MCF 10A (cell line): ENCODE measurements at places on chromosomes 6 and 20. TPM values are rescaled to one million over a fixed set of nuclear protein-coding genes. Genes with fewer than 3 reads are reported as not detected.

Gene NCOA5
- total RNA-seq, result 26.0 and 31.2 TPM in 2 replicates

Gene SLC22A7
- not detected in 2 replicates for total RNA-seq

Gene FRK
- total RNA-seq, result 0.82 and 0.98 TPM in 2 replicates

Gene MUC22
- total RNA-seq, result not detected in 2 replicates

Gene HM13
- total RNA-seq, result 276 and 338 TPM in 2 replicates

GRCh38 chr6:124655866-124656265 is 306.4 kb upstream of the RNF217 start:
- no peak for DNase-seq

- peak; percentile 67 for DNase-seq
Observed at GRCh38 chr6:113857556-113858479, 673 bp downstream of the MARCKS start.

DNA sequence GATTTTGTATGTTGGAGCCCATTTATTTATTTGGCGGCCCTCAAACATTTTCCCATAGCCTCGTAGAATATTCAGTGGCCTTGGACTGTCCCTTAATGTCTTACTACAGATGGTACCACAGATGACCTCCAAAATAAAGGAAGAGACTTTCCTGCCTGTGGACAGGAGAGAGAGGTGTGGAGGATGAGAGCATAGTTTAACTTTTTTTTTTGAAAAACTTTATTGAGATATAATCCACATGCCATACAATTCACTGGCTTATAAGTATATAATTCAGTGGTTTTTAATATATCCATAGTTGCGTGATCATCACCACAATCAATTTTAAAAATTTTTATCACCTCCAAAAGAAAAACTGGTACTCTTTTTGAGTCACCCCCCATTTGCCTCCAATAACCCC is 4.6 kb upstream of the PPP1R16B start:
- no peak for DNase-seq

DNA sequence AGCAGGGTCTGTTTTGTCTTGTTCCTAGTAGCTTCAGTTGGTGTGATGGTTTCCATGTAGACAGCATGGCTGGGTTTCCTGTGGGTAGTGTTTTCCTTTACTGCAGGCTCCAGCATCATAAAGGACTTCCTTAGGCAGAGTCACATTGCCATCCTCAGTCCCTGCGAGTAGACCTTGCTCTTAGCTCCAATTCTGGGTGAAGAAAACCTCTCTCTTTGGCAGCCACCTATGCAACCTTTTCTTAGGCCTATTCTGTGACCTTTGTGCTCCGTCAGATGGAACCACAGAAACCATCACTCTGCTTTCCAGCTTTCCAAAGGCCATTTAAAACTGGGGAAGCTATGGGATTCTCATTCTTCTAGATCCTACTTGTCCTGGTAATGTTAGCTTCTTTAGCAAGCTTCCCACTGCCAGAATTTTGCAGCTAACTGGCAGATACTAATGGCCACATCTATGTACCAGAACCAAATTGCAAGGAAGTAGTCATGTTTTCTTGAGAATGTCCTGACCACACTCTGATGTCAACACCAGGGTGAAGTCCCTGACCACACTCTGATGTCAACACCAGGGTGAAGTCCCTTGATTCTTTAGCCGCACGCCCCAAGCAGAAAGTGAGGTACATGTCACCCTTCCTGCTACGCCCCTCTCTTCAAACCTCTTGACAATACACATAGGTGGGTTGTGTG is 646.6 kb upstream of the HS3ST5 start:
- no peak for DNase-seq

GRCh38 chr20:61704661-61705060 is 361.0 kb downstream of the TAF4 start:
- no peak for DNase-seq

GRCh38 chr6:156181506-156181905 is 595.7 kb upstream of the ARID1B start:
- no peak for DNase-seq

DNA sequence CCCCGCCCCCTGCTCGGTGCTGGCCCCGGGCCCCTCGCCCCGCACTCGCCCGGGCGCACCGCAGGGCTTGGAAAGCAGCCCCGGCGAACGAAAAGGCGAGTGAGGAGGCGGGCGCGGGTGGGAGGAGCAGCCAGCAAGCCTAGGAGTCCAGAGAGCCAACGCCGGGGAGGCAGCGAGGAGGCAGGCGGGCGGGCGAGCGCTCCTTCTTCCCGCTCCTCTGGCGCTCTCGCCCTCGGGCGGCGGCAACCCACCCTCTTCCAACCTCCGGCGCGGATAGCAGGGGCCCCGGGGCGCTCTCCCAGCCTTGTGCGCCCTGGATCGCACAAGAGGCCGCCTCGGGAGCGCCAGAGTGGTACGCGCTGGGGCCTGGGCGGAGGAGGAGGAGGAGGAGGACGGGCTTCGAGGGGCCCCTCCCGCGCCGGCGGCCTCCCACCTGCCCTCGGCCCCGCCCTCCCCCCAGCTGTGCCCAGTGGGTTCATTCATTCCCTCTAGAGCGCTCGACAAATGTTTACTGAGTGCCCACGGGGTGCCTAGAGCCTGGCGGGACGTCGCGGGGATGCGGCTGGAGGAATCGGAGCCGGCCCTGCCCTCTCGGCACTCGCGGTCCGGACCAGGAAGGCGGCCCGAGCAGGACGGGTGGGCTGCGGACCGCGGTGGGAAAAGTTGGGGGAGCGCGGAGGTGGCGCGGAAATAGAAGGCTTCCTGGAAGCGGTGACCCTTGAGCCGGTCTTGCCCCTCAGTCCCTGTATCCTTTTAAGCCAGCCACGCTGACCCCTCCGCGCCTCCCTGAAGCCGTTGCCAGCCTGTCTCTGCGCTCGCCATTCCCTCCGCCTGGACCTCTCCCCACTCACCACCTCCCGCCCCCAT is at the start of gene BMP7:
TSS of gene BMP7 (minus strand) at position 351 of the 867 bp plus-strand sequence. CDS start 519 bp downstream, outside the sequence.
- DNase-seq, result no peak
